ENCODE measurements at places on chromosomes 2 and 18.

- no peak for DNase-seq
Measured at GRCh38 chr2:204950695-204951346, 405.5 kb downstream of the PARD3B start.

DNA sequence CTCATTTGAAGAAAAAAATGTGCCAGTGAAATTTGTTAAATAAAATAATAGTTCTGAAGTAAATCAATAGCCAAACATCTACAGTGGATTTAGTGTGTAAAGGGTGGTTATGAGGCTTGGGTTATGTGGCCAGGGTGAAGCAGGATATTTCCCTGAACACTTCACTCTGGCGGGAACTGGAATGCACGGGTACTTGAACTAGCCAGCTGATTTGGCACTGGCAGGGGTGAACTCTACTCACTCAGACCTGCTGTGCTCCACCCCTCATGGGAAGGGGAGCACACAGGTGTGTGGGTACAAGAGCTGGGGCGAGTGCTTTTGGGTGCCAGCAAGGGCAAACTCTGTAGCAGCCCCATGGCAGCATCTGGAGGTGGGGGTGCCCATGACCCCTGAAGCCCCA is 278.2 kb downstream of the CALCRL start:
- DNase-seq, result no peak

GRCh38 chr2:84966731-84967130 is 4.2 kb upstream of the KCMF1 start:
- DNase-seq, result no peak

- DNase-seq, result no peak
Measured at GRCh38 chr2:232332940-232333259, 45.7 kb upstream of the ALPP start.

- DNase-seq, result no peak
Measured at GRCh38 chr2:43324259-43325106, 98.1 kb upstream of the ZFP36L2 start.

GRCh38 chr18:22550861-22551260 is 133.1 kb upstream of the CTAGE1 start:
- DNase-seq, result no peak

DNA sequence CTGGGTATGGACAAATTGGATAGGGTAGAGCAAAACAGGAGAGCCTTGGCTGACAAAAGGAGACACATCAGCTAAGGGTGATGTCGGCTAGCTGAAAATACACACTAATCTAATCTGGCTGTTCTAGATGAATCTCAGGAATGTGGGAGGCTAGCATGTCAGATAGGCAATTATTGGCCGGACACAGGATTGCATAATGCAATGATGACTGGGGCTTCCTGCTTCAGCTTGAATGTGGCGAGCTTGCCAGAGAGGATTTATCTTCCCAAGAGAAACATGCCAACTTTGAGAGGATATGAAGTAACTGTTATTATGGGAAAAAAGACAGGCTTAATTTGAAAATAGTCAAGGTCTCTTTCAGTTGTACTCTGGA is 102.4 kb downstream of the TRIB2 start:
- DNase-seq, result no peak
